ENCODE measurements at places on chromosomes 5 and 9.

GRCh38 chr9:84067821-84068220, 87.2 kb downstream of the RMI1 start:
- no peak for DNase-seq

GRCh38 chr5:143495110-143495509, 91.6 kb upstream of the NR3C1 start:
- DNase-seq = no peak

GRCh38 chr5:172769616-172770373, 1.2 kb downstream of the DUSP1 start:
- peak; percentile 69 for DNase-seq

DNA sequence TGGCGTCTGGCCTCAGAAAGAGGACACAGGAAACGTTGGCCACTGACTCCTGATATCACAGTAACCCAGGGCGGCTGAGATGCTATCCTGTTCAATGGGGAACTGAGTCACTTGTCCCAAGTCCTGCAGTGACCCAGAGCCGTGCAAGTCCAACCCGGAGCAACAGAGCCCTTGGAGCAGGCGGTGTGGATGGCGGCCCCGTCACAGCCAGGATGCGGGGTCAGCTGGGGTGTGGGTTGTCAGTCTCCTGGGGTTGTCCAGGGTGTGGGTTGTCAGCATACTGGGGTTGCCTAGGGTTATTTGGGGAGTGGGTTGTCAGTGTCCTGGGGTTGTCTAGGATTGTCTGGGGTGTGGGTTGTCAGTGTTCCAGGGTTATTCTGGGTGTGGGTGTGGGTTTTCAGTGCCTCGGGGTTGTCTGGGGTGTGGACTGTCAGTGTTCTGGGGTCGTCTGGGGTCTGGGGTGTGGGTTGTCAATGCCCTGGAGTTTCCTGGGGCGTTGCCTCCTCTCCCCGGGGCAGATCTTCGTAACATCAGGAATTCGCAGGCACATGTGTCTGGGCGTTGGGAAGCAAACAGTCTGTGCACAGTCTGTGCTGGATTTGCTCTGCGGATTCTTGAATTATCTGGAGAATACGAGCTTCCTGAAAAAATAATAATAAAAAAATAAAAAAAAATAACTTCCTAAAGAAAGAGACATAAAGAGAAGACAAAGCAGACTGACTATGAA, 257.5 kb downstream of the PARP8 start:
- DNase-seq = no peak

- DNase-seq = peak; percentile 19
These were observed 114.7 kb downstream of the KIAA0825 start for GRCh38 chr5:94503677-94504076.

Measured in DMS53 (cell line).